ENCODE measurements at places on chromosomes 11 and 22. TPM values are rescaled to one million over a fixed set of nuclear protein-coding genes. Genes with fewer than 3 reads are reported as not detected.

Gene ART1
- not detected for total RNA-seq

Gene MCAM
- 822 TPM for total RNA-seq

Gene SERHL2
- total RNA-seq: 1.3 TPM

Gene OR51B4
- total RNA-seq: not detected

Gene C11orf65
- total RNA-seq: not detected

Gene TRIM51
- total RNA-seq: not detected

Measured in subcutaneous adipose tissue (tissue), 4 donors.